Right ventricle myocardium inferior (tissue), 1 donor: ENCODE measurements at places on chromosomes 5 and 9. TPM values are rescaled to one million over a fixed set of nuclear protein-coding genes. Genes with fewer than 3 reads are reported as not detected.
A peak's percentile ranks its signal among the peaks of the same experiment; 100 is the strongest.

Gene IL5
- total RNA-seq = not detected

DNA sequence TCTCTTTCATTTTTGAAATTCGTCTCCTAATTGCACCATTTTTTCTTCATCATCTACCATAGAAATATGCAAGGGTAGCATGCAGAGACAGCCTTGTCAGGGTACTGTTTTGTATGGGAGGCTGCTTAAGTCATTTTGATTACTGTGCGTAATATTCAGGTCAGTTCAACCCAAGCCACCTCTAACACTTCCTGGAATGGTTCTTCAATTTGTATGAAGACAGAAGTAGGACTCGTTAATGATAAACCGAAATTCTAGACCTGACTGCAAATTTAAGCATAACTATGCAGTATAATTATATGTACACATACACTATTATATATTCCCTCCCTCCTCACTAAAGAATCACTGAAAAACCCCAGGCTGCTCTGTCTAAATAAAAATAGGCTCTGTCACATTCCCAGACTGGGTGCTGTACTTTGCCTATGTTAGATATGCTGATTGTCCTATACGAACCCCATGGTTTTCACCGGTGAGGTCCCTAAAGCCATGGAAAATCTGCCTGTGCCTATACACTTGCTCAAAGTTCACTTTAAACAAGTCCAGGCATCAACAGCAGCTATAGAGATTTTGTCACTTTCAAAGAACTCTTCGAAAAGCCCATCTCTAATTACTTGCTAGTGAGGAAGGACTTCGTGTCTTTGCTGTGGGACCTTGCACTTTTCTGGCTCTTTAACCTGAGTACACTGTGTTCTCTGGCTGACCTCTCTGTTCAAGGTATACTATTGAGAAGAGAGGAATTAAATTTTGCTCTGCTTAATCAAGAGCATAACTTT is 352.1 kb upstream of the CD180 start:
- DNase-seq = no peak

GRCh38 chr5:38677636-38678035 is 121.2 kb upstream of the LIFR start:
- no peak for DNase-seq

GRCh38 chr9:135664801-135665794 is 2.0 kb downstream of the LCN9 start:
- no peak for DNase-seq

Gene KCNV2
- total RNA-seq = not detected

- no peak for DNase-seq
Measured at GRCh38 chr9:37617832-37618231, 25.4 kb upstream of the TOMM5 start.

Gene C9orf153
- not detected for total RNA-seq

GRCh38 chr9:134709512-134710270 is 68.1 kb downstream of the COL5A1 start:
- DNase-seq = peak; percentile 67

DNA sequence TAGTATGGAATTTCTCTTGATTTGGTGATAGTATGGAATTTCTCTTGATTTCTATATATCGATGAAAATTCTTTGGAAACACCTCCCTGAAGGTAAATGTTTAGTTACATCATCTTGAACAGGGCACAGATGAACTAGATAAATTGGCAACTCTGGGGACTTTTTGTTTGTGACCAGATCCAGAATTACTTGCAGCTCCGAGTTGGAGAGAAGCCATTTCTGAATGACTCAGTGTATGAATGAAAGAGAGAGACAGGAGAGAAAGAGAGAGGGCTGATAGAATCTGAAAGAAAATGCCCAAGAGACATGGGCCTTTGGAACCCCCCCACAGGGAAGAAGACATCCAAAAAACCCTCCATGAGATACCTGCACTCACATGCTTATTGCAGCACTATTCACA is 14.1 kb downstream of the TNFSF15 start:
- no peak for DNase-seq

- peak; percentile 47 for DNase-seq
Measured at GRCh38 chr5:60633341-60633740, 66.6 kb downstream of the DEPDC1B start.

GRCh38 chr5:126914801-126915436 is 115.4 kb downstream of the MARCHF3 start:
- no peak for DNase-seq

Gene TRPM3
- total RNA-seq = not detected

- DNase-seq = peak; percentile 92
Measured at GRCh38 chr9:130042885-130043653, at the start of gene FNBP1. Gene FNBP1 (minus strand): TSS chr9:130043189. CDS start chr9:130042975, 214 bp downstream.

Gene CAMK4
- total RNA-seq = 0.11 TPM

Gene NMUR2
- total RNA-seq = 0.14 TPM

Gene USP20
- total RNA-seq = 14.0 TPM

GRCh38 chr5:133818031-133818431 is 150.4 kb downstream of the C5orf15 start:
- DNase-seq = peak; percentile 71

GRCh38 chr9:1941989-1942388 is 73.2 kb upstream of the SMARCA2 start:
- no peak for DNase-seq

GRCh38 chr5:52909192-52909591 is 80.0 kb upstream of the ITGA2 start:
- no peak for DNase-seq
